ENCODE measurements at places on chromosomes 4 and X. TPM values are rescaled to one million over a fixed set of nuclear protein-coding genes. Genes with fewer than 3 reads are reported as not detected.

Gene CD38
- 6.4 TPM for total RNA-seq

Gene DGKK
- total RNA-seq: not detected

Gene AWAT2
- total RNA-seq: not detected

Gene OTC
- not detected for total RNA-seq

Gene SEPTIN11
- total RNA-seq: 29.4 TPM

Gene CFAP99
- 0.20 TPM for total RNA-seq

Gene SHOX
- not detected for total RNA-seq

Gene RAB33A
- 7.9 TPM for total RNA-seq

- H3K36me3 ChIP-seq: peaks cover 10% of the 10 kb centered on the region
- H3K27ac ChIP-seq: no peak overlapping the region
- no peak overlapping the region for H3K4me3 ChIP-seq
- H3K4me1 ChIP-seq: no peaks in the 10 kb centered on the region
- no peaks in the 10 kb centered on the region for H3K27me3 ChIP-seq
Observed at GRCh38 chr4:13378973-13379759, 105.0 kb downstream of the RAB28 start.

GRCh38 chrX:13373431-13374187 lies 53.8 kb upstream of the ATXN3L start:
- H3K27me3 ChIP-seq: no peaks in the 10 kb centered on the region
- no peaks in the 10 kb centered on the region for H3K4me1 ChIP-seq
- H3K27ac ChIP-seq: no peak overlapping the region
- H3K4me3 ChIP-seq: no peak overlapping the region
- DNase-seq: no peak

GRCh38 chr4:80309294-80310004 lies 26.1 kb upstream of the CFAP299 start:
- no peak overlapping the region for H3K27ac ChIP-seq
- H3K4me3 ChIP-seq: no peak overlapping the region
- no peaks in the 10 kb centered on the region for H3K4me1 ChIP-seq
- H3K36me3 ChIP-seq: no peaks in the 10 kb centered on the region
- peaks cover 3% of the 10 kb centered on the region for H3K27me3 ChIP-seq

DNA sequence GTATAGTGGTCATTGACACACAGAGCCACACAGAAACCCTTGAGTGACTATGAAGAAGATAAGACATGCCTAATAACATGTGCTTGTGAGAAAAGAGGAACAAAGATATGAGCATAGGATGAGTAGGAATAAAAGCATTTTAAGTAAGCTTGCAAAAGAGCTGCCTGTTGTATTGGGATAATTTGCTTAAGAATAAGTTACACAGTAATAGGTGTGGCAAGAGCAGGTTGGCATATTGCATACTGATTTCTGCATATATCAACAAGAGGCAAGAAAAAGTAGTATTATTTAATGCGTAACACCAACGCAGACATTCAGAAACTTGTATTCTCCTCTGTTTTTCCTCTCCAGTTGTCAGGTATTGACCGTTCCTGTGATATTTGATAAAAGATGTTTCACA lies 111.5 kb upstream of the UGT8 start:
- no peak overlapping the region for H3K4me3 ChIP-seq
- DNase-seq: no peak
- no peaks in the 10 kb centered on the region for H3K27me3 ChIP-seq
- H3K4me1 ChIP-seq: no peaks in the 10 kb centered on the region
- H3K27ac ChIP-seq: no peak overlapping the region

- H3K27me3 ChIP-seq: no peaks in the 10 kb centered on the region
- H3K27ac ChIP-seq: no peak overlapping the region
- H3K36me3 ChIP-seq: no peaks in the 10 kb centered on the region
- no peak for DNase-seq
- no peaks in the 10 kb centered on the region for H3K4me1 ChIP-seq
Observed at GRCh38 chr4:179344861-179345260, 1902.6 kb upstream of the AGA start.

DNA sequence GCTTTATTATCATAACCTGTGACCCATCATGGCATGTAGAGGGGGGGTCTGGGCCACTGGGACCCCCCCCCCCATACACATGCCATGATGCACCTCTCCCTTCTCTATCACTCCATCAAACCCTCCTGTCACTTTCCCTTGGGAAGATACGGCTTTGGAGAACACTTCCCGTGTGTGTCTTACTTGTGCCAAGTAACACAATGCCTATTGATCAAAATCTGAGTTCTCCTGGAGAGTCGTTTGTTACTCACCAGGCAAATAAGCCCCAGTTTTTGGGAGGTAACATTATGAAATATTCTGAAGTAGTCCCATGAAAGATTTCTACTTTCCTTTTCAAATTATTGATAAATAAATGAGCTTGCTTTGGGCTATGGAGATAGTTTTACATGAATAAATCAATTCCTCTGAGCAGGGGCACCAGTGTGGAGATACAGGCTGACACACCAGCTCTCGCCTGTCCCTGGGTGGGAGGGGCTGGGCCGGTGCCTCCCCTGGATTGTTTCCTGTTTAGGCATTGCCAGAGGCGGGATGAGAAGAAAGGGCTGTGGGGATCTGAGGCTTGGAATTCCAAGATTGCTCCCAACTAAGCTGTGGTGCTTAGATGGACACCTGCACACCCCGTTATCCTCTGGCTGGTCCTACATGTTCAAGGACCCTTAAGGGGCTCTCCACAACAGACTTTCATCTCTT lies 63.2 kb upstream of the WWC2 start:
- no peaks in the 10 kb centered on the region for H3K4me1 ChIP-seq
- no peaks in the 10 kb centered on the region for H3K27me3 ChIP-seq
- no peak overlapping the region for H3K27ac ChIP-seq
- no peak overlapping the region for H3K4me3 ChIP-seq
- no peaks in the 10 kb centered on the region for H3K36me3 ChIP-seq
- no peak for DNase-seq

GRCh38 chr4:160414496-160414895 lies 1311.6 kb downstream of the RAPGEF2 start:
- no peaks in the 10 kb centered on the region for H3K4me1 ChIP-seq
- no peaks in the 10 kb centered on the region for H3K36me3 ChIP-seq
- no peak overlapping the region for H3K27ac ChIP-seq
- H3K27me3 ChIP-seq: no peaks in the 10 kb centered on the region

- DNase-seq: no peak
- H3K27ac ChIP-seq: no peak overlapping the region
- H3K4me3 ChIP-seq: no peak overlapping the region
- peaks cover 6% of the 10 kb centered on the region for H3K27me3 ChIP-seq
Observed at GRCh38 chr4:4203688-4204400, 22.9 kb downstream of the OTOP1 start.

GRCh38 chr4:184978211-184978610 lies 40.1 kb upstream of the HELT start:
- H3K36me3 ChIP-seq: no peaks in the 10 kb centered on the region
- peaks cover 2% of the 10 kb centered on the region for H3K27me3 ChIP-seq
- H3K27ac ChIP-seq: no peak overlapping the region
- no peak for DNase-seq
- peaks cover 6% of the 10 kb centered on the region for H3K4me1 ChIP-seq

DNA sequence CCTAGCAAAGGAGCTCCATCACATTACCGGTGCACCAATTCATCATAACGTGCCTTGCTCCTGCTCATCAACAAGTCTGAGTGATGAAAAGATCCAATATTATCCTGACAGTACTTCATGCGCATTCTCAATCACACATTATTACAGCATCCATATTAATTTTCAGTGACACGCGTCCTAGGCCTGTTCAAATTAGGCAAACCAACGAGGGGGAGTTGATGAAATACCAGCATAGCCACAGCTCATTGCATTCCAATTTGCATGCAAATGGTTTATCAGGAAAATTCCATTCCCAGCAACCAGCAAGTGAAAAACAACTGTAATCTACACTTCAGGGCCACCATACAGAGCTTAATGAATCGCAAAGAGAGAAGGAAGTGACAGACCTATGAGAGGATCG lies 236.9 kb downstream of the DCLK2 start:
- no peaks in the 10 kb centered on the region for H3K4me1 ChIP-seq
- no peak overlapping the region for H3K27ac ChIP-seq
- H3K36me3 ChIP-seq: peaks cover 30% of the 10 kb centered on the region

DNA sequence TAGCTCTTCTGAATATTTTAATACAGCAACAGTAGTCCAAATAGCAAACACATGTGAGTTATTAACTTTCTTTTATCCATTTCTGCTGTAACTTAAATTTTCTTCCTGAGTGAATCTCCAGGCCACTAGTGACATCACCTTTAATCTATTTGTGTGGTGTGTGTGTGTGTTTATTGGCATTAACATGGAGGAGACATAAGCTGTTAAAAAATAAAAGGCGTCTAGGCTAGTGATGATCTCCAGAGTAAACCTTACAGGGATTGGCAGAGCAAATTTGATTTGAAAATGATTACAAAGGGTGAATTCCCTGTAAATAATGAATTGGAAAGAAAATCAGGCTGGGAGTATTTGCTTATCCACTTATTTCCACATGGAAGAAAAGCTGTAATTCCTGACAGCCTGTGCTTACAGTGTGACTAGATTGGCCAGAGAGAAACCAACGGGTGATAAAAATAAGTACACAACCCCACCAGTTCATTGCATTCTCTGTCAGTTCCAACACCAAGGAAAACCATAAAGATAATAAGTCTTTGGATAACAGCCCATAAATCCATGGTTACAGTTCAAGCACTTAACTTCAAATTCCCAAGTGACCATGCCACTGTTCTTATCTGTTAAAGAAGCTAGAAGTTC lies 186.1 kb downstream of the ENOX2 start:
- no peaks in the 10 kb centered on the region for H3K4me1 ChIP-seq
- no peak overlapping the region for H3K27ac ChIP-seq
- no peak for DNase-seq
- no peak overlapping the region for H3K4me3 ChIP-seq
- H3K36me3 ChIP-seq: no peaks in the 10 kb centered on the region
- no peaks in the 10 kb centered on the region for H3K27me3 ChIP-seq

GRCh38 chr4:124061413-124061812 lies 651.1 kb downstream of the ANKRD50 start:
- no peak overlapping the region for H3K27ac ChIP-seq
- no peak for DNase-seq
- H3K4me3 ChIP-seq: no peak overlapping the region
- no peaks in the 10 kb centered on the region for H3K4me1 ChIP-seq

DNA sequence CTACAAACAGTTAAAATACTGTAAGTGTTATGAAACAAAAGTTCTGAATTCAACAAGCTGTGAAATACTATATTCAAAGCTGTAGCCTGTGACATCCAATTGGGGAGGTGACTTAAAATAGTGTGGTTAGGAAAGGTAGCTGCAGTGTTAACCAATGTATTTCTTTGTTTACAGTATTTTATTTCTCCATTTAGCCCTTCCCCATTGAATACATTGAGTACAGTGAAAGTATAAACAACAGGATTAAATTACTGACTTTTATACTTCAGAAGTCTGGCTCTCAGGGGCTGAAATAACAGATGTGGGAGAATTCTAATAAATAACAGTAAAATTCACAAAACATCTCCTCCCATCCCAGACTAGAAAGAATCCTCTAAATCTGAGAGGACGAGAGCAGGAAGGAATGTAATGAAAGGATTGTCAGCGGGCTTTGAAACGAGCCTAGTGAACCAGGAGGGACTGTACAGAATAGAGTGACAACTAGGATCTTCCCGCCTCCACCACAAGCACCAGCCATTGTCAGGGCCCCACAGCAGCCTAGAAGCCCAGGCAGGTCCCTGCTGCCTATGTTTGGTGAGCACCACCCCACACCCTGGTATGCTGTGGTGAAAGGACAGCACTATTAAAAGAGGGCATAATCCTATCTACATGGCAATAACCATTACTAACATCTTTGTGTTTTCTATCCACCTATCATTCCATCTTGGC lies 73.7 kb downstream of the SPCS3 start:
- no peak for DNase-seq
- H3K27me3 ChIP-seq: peaks cover 1% of the 10 kb centered on the region
- no peak overlapping the region for H3K27ac ChIP-seq
- no peaks in the 10 kb centered on the region for H3K4me1 ChIP-seq
- no peaks in the 10 kb centered on the region for H3K36me3 ChIP-seq

GRCh38 chr4:169626331-169627282 lies 6.2 kb downstream of the CLCN3 start:
- H3K36me3 ChIP-seq: no peaks in the 10 kb centered on the region
- no peak for DNase-seq
- peaks cover 13% of the 10 kb centered on the region for H3K4me1 ChIP-seq
- H3K27ac ChIP-seq: no peak overlapping the region
- H3K4me3 ChIP-seq: no peak overlapping the region

GRCh38 chr4:33485111-33485510 lies 2759.2 kb downstream of the ARAP2 start:
- no peaks in the 10 kb centered on the region for H3K27me3 ChIP-seq
- no peaks in the 10 kb centered on the region for H3K36me3 ChIP-seq
- DNase-seq: no peak
- no peaks in the 10 kb centered on the region for H3K4me1 ChIP-seq

DNA sequence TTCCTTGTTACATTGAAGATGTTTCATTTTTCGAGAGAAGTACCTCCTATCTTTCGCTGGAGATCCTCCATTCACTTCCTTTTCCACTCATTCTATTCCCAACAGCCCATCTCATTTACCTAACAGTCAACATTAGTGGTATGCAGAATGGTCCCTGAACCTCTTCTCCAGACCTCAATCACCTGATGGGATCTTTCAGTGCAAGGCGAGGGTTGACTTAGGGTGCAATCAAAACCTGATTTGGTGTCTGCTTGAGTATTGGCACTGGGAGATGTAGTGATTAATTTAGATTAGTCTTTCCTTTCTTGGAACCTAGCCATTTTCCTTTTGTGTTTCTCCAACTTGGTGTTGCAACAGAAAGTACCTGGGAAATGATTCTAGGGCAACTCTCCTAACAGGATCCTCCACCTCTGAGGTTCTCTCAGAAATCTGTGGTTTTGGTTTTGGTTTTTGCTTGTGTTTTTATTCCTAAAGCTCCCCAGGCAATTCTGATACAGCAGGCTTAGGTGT lies 18.4 kb downstream of the DDX3X start:
- H3K36me3 ChIP-seq: peaks cover 14% of the 10 kb centered on the region
- DNase-seq: no peak
- no peak overlapping the region for H3K4me3 ChIP-seq
- no peaks in the 10 kb centered on the region for H3K27me3 ChIP-seq

DNA sequence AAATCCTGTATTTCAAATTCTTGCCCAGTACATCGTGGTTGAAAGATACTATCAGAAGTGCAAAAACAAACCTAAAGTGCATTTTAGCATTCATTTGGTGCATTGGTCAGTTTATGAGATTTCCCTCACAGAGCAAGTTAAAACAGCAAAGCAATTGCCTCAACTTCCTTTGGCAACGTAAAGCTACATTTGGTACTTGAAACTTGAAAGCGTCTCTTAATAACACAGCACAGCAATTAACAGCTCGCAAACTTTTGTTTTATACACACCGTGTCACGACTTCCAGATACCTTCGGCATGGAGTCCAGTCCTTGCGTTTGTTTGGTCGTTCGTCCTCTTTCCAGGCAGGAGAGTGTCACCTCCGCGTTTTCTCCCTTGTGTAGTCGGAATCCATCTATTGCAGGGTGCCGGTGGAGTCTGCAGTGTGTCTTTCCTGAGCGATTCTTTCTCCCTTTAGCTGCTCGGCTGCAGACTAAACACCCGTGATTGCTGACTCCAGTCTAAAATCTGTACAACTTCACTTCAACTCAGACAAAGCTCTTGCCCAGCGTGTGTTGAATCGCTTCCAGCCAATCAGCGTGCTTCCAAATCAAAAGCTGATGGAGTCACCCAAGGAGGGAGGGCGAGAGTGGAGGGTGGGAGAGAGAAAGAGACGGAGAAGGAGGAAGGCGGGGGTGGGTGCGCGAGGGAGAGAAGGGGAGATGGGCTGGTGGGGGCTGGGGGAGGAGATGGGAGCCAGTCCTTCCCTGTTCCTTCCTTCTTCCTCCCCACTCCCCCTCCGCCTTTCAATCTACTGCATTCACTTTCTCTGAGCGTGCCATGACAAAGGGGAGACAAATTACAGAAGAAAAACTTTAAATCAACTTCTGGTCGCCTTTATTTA lies at the start of gene PCDH18:
Gene PCDH18 (minus strand): TSS at position 509 of the 883 bp plus-strand sequence. CDS start 406 bp downstream, at position 103.
- no peaks in the 10 kb centered on the region for H3K27me3 ChIP-seq
- H3K36me3 ChIP-seq: no peaks in the 10 kb centered on the region
- peak within 1 kb of the TSS; percentile 36 for H3K27ac ChIP-seq
- peak within 1 kb of the TSS; percentile 74 for H3K4me3 ChIP-seq
- no peaks in the 10 kb centered on the region for H3K4me1 ChIP-seq
- no peak for DNase-seq
